Hepatocyte (in vitro differentiated cells): ENCODE measurements at places on chromosomes 5 and 9. TPM values are rescaled to one million over a fixed set of nuclear protein-coding genes. Genes with fewer than 3 reads are reported as not detected.

FGF10 gene
- 6.1 and 6.2 TPM in 2 replicates for total RNA-seq

GADD45G gene
- total RNA-seq, result 14.7 and 15.7 TPM in 2 replicates

CARD6 gene
- 4.5 and 5.5 TPM in 2 replicates for total RNA-seq

OGN gene
- 43.5 and 56.6 TPM in 2 replicates for total RNA-seq

GRCh38 chr9:134204991-134205578 lies 40.7 kb upstream of the RNU6ATAC start:
- H3K4me3 ChIP-seq, result no peak overlapping the region
- peaks cover 7% of the 10 kb centered on the region for H3K4me1 ChIP-seq
- H3K36me3 ChIP-seq, result no peaks in the 10 kb centered on the region

DNA sequence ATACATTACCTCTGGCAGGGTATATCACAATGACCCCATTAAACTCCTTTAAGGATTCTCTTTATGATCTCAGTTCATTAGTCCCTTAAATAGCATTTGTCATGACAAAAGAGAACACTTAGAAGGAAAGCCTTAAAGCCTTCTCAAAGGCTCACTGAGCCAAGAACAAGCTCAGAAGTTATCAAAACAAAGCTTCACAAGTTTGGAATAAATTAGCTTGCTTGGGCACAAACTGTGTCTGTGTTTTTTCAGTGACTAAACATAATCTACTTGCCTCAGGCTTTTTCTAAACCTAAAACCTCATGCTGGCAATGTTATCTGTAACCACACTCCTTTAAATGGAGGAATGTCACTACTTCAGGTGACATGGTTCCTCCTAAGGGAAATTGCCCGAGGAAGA lies 1114.9 kb upstream of the C9orf72 start:
- H3K4me1 ChIP-seq, result peaks cover 7% of the 10 kb centered on the region
- no peaks in the 10 kb centered on the region for H3K27me3 ChIP-seq
- H3K36me3 ChIP-seq, result no peaks in the 10 kb centered on the region

GRCh38 chr9:36665387-36665786 lies 92.7 kb downstream of the MELK start:
- H3K4me3 ChIP-seq, result no peak overlapping the region
- H3K27ac ChIP-seq, result no peak overlapping the region
- no peaks in the 10 kb centered on the region for H3K4me1 ChIP-seq
- no peak for DNase-seq
- no peaks in the 10 kb centered on the region for H3K36me3 ChIP-seq
- H3K27me3 ChIP-seq, result no peaks in the 10 kb centered on the region

GRCh38 chr5:130335117-130335516 lies 430.9 kb downstream of the CHSY3 start:
- no peak for DNase-seq
- H3K27ac ChIP-seq, result no peak overlapping the region
- H3K36me3 ChIP-seq, result no peaks in the 10 kb centered on the region
- H3K4me3 ChIP-seq, result no peak overlapping the region

DNA sequence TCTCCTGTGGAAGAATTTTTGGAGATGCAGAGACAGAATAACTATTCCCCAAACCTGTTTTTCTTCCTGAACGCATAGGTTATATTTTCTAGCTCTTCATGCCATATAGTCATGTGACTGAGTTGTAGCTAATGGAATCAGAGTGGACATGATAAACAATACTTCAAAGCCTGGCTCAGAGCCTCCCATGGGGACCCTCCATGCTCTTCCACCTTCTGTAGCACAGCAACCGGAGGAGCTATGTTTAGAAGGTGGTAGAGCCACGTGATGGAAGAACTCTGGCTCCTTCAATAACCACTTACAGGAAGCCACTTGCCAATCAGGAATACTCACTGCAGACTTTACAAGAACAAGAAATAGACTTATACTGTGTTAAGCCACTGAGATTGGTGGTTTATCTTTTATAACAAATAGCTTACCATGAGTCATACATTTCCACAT lies 39.2 kb downstream of the NADK2 start:
- no peaks in the 10 kb centered on the region for H3K36me3 ChIP-seq
- no peaks in the 10 kb centered on the region for H3K4me1 ChIP-seq
- H3K27me3 ChIP-seq, result no peaks in the 10 kb centered on the region
- H3K27ac ChIP-seq, result no peak overlapping the region
- H3K4me3 ChIP-seq, result no peak overlapping the region
